ENCODE measurements at places on chromosomes 12 and 14.

DNA sequence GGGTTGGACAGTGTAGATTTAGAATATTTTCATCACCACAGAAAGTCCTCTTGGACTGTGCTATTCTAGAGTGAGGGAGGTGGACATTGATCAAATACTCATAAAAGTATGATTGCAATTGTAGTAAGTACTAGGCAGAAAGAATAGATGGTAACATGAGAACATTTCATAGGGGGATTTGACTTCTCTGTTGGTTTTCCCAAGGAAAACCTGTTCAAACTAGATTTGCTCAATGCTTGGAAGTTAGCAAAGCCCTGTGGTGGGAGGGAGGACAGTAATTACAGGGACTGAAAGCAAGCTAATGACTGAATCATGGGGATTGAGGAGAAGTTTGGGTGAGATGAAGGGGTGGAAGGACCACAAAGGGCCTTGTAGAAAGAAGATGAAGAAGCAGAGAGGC, 24.4 kb upstream of the EID3 start:
- no peak for DNase-seq

DNA sequence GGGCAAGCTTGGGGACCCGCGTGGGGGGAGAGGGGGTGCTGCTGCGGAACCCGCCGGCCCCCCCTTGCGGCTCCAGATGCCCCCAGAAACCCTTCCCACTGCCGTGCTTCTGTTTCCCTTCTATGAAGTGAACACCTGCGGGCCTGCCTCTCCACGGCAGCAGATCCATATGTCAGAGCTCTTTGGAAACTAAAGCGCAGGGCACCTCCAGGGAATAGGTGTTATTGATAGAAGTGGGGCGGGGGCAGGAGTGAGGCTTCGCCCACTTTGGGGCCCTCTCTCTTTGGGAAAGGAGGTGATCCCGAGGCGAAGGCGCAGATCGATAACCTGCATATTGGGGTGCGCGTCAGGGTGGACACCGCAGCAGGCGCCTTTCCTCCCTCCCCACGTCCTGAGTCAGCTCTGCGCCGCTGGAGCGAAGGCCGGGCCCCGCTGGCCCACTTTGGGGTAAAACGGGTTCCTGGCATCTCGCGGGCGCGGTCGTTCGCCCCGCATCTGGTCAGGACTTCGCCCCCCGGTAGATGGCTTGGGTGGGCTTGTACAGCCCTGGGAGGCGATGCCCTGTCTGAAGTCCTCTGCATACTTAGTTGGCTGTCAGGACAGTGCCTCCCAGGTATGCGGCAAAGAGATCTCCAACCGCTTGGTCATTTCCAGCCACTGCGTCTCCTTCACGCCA, 524 bp downstream of the KMT5A start:
- DNase-seq = no peak

DNA sequence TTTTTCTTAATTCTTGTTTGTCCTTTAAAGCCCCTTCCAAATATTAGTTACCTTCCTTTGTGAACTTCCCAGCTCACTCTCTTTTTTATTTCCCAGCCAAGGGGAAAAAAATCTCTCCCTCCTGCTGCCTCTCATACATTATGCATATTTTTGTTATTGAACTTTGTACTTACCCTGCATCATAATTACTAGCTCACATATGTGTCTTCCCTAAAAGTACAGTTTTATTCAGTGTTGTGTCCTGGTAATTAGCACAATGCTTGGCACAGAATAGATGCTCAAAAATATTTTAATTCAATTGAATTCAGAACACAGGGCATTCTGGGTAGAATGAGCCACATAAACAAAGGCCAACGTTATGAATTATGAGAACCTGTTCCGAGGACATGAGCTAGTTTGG, 91.9 kb downstream of the SCN8A start:
- no peak for DNase-seq

DNA sequence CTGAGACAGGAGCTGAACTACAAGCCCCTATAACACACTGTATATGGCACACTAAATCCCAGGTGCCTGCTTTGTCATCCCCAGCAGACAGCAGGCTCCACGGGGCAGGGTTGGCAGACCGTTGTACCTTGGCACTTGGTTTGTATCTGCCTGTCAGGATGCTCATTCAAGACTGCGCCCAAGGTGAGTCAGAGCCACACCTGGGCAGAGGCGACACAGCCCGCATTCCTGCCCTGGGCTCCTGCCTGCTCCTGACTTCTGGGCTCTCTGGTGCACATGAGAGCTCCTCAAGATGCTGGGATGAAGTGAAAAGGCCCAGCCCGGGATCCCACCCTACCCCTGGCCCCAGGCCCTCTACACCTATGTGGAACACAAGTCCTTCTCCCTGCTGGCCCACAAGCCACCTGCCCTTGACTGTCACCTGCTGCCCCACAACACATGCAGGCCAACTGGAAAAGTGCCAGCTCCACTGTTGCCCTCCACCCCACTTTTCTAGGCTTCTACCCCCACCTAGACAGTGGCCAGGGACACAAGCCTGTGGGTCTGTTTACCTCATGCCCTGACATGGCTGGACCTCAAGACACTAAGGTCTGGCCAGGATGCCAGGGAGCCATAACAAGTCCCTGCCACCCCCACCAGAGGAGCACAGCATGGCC, 30.8 kb upstream of the PNMA1 start:
- no peak for DNase-seq

DNA sequence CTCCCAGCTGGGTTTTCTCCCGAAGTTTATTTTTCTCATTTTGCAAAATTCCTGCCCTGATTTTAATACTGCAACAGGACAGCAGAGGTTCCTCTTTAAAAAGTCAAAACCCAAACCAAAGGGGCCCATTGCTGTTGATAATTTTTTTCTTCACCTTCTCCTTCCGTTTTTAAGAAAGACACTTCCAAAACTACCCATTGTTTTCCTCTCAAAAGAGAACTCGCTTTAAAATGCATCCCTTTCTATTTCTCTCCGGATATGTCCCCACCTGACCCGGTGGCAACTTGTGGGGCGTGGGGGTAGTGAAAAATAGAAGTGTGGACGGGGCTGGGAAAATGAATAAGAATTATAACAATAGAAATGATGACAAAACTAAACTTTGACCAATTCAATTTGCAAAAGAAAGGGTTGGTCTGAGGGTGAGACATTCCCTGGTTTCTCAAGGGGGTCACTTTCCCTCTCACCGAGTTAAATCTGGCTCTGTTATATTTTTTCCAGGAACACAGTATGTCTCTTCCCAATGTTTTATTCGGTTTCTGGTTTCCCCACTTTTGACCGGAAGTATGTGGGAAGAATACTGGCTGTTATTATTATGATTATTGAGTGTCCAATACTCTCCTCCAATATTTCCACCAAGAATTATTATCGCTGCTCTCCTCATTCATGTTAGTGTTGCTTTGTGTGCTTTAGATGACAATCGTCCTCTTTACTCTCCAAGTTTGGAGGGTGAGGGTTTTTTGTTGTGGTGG, 4.1 kb upstream of the TBX5 start:
- no peak for DNase-seq

GRCh38 chr12:122058549-122059149, 19.9 kb upstream of the MLXIP start:
- no peak for DNase-seq

DNA sequence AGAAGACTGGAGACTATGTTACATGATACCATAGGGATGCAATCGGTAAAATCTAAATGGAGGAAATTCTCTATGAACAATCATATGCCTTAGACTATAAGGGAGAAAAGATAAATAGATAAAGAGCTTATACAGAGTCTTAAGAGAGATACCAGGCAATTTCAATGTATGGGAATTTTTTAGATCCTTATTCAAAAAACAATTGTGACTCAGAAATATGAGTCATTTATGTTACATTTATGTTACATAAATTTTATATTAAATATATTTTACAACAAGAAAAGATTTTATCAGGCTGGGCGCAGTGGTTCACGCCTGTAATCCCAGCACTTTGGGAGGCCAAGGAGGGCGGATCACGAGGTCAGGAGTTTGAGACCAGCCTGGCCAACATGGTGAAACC, 36.5 kb upstream of the PSMA6 start:
- no peak for DNase-seq

- DNase-seq = no peak
Measured at GRCh38 chr12:59268295-59268809, 327.5 kb upstream of the SLC16A7 start.

DNA sequence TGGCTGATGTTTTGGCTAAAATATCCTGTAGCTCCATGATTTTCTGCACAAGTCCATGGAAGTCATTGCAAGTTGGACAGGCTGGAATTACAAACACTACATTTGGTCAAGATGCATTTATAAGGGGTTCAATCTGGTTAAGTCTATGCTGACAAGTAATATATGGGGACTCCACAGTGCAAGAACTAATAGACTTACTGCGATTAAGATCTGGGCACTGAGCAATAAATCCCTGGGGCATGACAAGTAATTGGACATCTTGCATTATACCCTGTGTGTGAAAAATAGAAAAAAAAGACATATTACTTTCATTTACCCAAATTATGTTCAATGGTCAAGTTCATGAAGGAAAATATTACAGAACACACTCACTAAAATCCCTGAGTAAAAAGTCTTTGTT, 99.1 kb downstream of the NELL2 start:
- no peak for DNase-seq

- no peak for DNase-seq
Measured at GRCh38 chr12:80353254-80353653, 90.8 kb upstream of the PTPRQ start.

DNA sequence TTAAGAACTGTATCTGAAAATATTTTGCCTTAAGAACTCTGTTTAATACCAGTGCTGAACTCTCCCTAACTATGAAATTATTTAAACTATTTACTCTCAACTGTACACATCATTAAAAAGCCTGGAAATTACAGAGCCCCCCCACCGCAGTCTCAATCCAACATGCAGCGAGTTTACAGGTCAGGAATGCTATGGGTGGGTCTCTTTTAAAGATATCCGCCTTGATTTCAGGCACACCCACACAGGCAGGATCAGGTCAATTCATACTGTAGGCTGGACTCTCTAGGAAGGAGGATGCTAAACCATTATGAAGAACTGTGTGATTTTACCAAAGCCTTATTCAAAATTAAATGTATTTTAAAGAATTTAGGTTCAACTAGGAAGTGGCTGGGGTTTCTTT, 16.5 kb downstream of the SPTLC2 start:
- no peak for DNase-seq

DNA sequence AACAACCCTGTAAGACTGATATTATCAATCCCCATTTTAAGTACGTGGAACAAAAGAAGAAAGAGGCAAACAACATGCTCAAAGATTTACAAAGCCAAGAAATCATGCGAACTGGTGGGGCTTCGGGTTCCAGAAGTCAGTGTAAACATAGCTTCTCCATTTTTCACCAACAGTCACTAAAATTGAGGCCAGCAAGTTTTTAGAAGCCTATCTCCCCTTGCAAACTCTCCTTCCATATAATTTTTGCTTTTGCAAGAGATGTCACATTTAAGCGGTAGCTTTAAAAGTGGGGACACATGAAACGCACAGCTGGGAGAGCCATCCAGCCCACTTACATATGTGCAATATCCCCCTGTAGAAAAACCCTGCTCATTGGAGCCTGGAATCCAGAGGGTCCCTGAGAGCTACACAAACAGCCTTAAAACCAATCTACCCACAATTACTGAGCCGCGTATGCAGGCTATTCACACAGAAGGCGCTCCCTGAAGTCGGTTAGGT, 797 bp downstream of the SLC11A2 start:
- DNase-seq = no peak

GRCh38 chr14:52790756-52791222, 618 bp downstream of the GNPNAT1 start:
- DNase-seq = no peak

DNA sequence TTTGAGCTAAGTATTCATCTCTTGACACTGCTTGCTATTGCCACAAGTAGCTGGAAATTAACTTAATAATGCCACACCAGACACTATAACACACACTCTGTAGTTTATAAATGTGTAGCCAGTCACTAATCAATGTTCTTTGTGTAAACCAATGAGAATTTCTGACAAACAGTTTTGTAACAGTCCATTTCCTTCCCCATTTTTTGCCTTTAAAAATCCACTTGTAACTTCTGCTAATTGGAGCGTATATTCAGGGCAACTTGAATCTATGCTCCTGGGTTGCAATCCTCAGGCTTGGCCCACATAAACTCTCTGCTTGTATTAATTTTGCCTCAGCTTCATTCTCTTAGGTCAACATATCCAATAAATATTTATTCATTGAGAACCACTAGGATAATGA, 125.0 kb upstream of the DHRS4 start:
- DNase-seq = no peak

DNA sequence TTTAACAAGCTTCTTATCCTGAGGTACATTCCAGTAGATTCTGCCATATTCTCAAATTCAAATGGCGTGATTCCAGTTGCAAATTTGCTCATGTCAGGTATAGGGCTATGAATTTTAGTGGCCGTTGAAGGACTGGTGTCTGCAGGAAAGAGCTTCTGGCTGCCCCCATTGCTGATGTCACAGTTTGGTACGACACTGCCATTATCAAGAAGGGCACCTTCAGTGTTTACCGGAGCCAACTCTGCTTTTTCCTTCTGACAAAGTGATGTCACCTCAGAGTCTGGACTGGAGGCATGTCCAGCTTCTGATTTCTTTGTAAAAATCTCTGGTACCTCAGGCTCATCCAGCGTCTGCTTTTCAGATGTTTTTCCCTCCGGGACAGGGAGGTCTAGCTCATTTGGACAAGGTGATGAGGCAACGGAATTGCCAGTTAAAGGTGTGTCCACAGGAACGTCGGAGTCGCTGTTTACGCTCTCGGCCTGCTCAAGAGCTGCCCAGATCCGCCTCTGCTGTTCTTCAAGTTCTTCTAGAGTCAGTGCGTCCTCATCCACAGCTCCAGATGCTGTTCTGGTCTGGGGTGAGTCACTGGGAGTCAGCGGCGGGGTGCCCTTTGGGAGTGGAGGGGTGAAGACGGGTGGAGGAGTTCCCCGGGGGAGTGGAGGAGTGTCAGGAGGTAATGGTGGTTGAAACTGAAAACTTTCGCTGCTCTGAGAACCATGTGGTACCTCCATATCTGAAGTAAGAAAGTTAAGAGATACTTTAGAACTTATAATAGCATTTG, 27.0 kb downstream of the ZCCHC8 start:
- no peak for DNase-seq

GRCh38 chr14:104353921-104354701, 215.7 kb downstream of the KIF26A start:
- no peak for DNase-seq

- no peak for DNase-seq
Measured at GRCh38 chr12:4014444-4014843, 141.2 kb upstream of the PARP11 start.

DNA sequence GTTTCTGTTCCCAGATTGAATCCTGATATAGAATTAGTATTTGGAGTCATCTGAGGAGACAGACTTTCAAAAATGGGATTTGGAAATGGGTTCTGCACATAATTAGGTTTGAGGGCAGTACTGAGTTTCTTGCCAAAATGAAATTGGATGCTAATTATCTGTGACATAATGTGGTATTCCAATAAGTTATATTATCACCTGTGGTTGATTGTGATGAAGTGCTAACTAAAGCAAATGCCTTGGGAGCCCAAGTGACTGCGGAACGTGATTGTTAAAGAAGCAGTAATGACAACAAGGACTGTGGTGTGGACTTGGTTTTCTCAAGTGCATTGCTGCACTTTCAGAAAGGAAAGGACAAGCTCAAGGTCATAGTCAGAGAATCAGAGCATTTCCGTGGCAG, 337.0 kb downstream of the IPO8 start:
- DNase-seq = no peak

Data from CD4-positive, alpha-beta T cell treated with Interleukin-1 beta for 1 hour (primary cell).